ENCODE measurements at places on chromosomes 12 and 14.
A peak's percentile ranks its signal among the peaks of the same experiment; 100 is the strongest.

DNA sequence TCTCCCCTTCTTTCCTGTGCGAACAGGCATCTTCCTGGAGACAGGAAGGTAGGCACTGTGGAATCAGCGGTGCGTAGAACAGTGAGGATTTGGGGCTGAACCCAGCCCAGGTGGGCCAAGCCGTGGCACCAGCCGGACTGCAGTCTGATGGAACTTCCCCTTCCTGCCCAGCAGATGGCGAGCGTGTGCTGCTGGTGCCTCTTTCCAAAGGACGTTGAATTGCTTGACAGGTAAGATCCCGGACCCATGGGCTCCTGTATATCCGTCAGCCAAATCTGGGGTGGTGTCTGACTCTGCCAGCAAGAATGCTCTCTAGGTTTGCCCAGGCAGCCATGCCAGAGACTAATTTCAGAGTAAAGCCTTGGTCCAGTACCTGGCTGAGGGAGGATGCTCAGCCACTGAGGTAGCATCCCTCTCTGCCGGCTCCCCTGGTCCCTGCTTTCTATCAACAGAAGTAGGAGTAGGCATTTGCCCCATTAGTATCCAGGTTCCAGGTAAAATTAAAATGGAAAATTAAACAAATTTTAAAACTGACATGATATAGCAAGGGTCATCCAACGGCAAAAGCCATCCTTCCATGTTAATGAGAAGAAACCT, 21.1 kb upstream of the KCNA5 start:
- peak; percentile 57 for DNase-seq

DNA sequence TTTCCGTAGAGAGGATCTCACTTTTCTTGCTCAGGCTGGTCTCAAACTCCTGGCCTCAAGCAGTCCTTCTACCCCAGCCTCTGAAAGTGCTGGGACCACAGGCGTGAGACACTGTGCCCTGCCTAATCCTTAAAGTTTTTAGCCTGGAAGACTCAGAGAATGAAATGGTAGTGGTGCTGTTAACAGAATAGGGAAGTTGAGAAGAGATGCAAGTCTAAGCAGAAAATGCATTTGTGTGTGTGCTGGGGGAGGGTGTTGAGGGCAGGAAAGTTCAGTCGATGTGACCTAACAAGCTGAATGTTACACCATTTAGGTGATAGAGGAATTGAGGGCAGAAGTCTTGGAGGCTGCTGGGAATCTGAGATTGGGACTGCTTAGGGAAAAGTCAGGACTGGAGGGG, 6.9 kb upstream of the TUBA1A start:
- no peak for DNase-seq

DNA sequence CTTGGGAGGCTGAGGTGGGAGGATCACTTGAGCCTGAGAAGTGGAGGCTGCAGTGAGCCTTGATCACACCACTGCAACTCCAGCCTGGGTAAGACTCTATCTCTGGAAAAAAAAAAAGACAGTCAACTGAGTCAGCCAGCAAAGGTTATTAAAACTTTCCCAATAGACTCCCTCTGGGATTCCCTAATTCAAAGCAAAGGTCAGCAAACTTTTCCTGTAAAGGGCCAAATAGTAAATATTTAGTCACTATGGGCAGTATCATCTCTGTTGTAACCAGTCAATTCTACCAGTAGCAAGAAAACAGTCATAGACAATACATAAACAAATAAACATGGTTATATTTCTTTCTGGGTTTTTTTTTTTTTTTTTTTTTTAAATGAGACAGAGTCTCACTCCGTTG, 122.5 kb downstream of the IPO8 start:
- no peak for DNase-seq

DNA sequence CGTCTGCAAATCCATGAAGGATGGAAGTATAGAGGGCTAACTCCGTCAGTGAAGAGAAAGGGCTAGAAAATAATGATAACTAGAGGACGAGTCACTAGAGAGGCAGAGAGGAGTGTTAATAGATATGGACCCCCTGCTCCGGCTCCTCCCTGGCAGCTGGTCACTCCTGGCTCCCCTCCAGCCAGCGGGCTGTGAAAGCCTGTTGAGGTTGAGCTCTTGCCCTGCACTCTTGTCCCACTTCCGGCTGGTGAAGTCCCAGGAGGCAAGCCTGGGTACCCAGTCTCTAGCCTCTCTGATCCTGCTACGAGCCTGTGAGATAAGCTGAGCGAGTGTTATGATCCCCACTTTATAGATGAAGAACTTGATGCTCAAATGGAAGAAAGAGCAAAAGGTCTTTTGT, 90.3 kb downstream of the RFX4 start:
- DNase-seq = peak; percentile 3

- DNase-seq = no peak
Measured at GRCh38 chr12:108117902-108118301, 11.2 kb upstream of the WSCD2 start.

DNA sequence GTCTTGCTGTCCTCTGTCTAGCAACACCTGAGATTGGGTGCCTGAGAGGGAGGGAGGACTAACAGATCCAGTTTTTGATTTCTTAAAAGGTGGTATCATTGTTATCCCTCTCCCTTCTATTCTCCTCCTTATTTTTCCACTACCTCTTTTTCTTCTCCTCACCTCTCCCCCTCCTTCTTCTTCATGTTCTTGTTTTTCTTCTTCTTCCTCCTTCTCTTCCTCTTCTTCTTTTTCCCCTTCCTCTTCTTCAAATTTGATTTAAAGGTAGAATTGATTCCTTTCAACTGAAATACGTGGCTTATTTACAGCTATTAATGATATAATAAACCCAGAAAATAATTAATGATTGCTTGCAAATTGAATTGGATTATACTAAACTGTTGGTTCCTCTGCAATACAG, 256.8 kb upstream of the BTG1 start:
- no peak for DNase-seq

DNA sequence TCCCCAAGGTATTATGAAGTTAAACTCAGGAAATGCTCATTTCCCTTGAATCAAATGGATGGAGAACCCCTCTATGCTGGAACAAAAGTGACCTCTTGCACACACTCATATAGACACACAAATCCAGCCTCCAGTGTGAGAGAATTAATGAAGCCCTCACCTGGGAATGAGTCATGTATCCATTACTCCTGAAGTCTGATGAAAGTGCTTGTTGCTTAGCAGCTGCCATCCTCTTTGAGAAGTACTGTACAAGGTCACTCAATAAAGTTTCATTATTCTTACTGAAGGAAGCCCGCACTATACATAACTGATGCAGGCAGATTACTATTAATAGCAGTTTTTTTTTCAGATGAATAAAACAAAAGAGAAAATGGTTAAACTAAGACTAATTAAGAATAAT, 102.3 kb downstream of the RERG start:
- no peak for DNase-seq

GRCh38 chr12:98868076-98868475, 223.0 kb downstream of the APAF1 start:
- DNase-seq = no peak

DNA sequence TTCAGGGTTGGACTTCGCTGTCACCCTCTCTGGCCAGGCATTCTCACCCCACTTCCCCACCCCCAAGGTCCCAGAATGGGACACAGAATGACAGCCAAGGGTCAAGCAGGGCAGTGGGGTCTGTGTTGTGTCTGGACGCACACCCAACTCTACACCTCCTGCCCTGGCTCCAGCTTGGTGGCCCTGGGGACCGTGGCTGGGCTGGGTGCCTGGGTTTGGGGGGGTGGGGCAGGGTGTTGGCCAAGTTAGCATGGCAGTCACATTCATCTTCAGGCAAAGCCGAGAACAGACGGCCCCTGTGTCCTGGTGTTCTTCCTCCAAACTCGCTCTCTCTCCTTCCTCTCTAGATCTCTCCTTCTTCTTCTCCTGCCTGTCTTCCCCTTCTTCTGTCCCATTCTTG, 5.6 kb downstream of the LRP1 start:
- no peak for DNase-seq

- DNase-seq = no peak
Measured at GRCh38 chr14:20356422-20356821, 13.0 kb downstream of the PARP2 start.

DNA sequence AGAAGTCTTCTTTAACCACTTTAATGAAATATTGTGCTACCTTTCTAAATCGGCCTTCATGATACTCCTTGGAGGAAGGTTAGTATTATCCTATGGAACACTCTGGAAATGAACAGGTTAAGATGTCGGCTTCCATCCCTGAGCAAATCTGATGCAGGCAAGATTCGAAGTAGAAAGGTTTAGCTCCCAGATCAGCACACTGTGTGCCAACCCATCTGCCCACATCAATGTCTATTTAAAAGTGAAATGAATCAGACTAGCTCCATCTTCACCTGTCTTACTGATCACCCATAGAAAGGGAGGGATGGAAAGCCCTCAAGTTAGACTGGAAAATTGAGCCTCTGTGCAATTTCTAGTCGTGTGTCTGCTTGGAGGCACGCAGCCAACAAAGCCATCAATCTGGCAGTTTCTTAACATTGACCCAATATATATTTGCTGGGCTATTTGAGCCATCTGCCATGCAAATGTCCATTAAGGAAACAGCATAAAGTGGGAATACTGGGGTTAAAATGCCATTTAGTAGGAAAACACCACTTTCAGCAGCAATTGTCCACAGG, 506.1 kb downstream of the RMST start:
- no peak for DNase-seq

DNA sequence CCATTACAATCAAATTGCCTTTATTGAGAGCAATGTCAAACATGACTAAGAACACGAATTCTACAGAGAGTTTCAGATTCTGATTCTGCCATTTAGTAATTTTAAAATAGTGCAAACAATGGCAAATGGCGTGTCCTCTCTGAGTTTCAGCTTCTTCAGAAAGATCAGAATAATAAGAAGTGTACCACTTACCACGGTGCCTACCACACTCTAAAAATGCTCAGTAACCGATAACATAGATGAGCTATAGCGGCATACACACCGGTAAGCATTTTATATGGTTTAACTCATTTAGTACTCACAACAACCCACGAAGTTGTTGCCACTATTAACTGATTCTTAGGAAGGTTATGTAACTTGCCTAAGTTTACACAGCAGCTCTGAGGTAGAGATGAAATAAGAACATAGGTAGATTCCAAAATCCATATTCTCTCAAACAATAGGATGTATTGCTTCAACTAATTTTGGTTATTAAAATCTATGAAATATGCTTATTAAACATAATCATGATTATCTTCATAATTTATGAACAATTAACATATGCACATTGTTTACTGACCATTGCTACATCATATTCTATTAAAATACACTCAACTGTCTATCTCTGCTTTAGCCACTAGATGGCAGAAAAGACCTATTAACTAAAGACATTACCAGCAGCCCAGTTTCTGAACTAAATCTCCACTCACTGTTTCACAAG, 38.3 kb downstream of the SLC6A15 start:
- DNase-seq = peak; percentile 24

DNA sequence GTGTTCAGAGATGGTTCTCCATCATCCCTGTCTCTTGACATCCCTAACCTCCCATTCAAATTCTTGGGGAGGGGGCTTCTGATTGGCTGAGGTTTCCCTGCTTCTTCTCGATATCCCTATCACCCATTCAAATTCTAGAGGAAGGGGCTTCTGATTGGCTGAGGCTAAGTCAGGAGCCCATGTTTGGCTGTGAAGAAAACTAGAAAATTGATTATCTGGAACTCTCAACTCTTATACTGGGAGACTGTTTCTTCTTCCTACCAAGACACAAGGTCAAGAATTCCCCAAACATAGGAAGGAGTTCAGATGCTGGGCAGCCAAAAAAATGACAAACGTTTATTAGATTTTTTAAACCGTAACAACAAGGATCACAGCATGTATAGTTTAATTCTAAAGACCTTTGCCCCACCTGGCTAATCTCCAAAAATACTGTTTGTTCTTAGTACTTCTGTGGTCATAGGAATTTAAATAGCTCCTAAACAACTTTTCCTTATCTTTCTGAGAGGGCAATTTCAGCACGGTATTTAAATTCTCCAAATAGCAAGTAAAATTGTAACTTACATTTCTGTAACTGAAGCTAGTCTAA, 26.4 kb downstream of the SPIC start:
- no peak for DNase-seq

DNA sequence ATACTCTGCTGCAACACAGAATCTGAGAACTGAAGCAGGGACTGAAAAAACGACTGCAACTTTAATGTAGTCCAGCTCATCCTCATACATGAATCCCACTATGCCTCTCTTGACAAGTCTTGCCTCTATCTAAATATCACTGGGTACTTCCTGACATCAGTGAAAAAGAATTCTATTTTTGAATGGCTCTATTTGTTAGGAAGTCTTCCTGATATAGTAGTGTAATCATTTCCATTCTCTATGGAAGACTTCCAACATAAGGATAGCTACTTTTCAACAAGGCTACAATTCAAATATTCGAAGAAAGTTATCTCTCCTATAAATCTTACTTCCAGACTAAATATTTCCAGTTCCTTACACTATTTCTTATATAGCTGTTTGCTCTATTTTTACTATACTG, 167.5 kb downstream of the MDGA2 start:
- DNase-seq = no peak

DNA sequence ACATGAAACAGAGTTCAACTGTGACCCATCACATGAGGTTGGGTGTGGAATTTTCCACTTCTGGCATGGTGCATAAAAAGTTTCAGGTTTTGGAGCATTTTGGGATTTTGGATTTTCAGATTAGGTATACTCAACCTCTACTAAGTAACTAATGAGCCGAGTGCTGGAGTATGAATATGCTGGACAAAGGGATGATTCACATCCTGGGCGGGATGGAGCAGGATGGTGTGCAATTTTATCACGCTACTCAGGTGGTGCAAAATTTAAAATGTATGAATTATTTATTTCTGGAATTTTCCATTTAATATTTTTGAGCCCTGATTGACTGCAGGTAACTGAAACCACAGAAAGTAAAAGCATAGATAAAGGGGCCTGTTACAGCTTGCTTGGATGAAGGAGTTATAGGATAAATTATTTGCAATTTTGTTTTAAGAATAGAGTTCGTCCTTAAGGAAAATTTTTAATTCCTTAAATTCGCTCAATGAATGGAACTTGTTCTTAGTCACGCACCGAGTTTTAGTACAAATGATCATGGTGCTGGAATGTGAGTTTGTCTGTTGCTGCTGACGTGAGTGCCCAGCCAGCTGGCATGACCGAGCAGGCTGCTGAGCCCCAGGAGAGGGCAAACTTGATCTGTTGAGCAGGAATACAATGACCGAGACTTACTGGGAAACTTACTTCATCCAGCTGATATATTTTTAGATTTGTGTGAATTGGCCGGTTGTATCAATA, 176.3 kb downstream of the ESR2 start:
- no peak for DNase-seq

GRCh38 chr14:99116741-99117295, 155.2 kb downstream of the BCL11B start:
- no peak for DNase-seq
